NCI-H524 treated with DMSO at 0.1 percent for 48 hours (cell line): ENCODE measurements at places on chromosomes 5 and 9.

- DNase-seq: no peak
Measured at GRCh38 chr5:158326256-158326655, 467.3 kb upstream of the CLINT1 start.

- DNase-seq: no peak
Measured at GRCh38 chr9:89171693-89172092, 6.9 kb downstream of the SHC3 start.

DNA sequence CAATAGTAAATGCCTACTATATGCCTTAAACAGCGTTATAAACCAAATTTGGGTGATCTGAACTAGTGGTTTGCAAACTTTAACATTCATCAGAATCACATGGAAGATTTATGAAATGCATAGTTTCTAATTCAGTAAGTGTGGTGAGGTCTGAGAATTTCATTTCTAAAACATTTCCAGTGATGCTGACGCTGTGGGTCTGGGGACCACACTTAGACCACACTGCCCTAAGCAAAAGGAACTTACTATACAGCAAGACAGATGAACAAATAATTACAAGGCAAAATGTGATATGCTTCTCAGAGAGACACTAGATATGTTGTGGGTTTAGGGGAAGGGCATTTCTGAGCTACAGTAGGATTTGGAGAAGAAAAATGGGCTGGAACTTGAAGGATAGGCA lies 72.6 kb downstream of the OXCT1 start:
- no peak for DNase-seq

DNA sequence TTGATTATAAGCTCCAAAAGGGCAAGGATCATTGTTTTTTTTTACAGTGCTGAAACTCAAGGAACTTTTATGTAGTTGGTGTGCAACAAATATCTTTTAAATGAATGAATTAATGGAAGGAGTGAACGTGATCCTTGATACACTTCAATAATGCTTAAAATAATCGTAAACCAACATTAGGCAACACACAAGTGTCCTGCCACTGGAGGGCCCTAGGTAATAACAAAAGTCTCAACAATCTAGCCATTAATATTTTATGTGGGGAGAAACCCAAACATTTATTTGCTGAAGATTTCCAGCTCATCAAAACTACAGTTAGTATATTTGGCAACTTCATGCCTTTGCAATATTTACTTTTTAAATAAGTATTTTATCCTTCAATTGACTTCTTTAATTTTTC lies 309.0 kb upstream of the FBXL7 start:
- no peak for DNase-seq

GRCh38 chr5:170278611-170279458 lies 18.7 kb downstream of the LCP2 start:
- DNase-seq: no peak

DNA sequence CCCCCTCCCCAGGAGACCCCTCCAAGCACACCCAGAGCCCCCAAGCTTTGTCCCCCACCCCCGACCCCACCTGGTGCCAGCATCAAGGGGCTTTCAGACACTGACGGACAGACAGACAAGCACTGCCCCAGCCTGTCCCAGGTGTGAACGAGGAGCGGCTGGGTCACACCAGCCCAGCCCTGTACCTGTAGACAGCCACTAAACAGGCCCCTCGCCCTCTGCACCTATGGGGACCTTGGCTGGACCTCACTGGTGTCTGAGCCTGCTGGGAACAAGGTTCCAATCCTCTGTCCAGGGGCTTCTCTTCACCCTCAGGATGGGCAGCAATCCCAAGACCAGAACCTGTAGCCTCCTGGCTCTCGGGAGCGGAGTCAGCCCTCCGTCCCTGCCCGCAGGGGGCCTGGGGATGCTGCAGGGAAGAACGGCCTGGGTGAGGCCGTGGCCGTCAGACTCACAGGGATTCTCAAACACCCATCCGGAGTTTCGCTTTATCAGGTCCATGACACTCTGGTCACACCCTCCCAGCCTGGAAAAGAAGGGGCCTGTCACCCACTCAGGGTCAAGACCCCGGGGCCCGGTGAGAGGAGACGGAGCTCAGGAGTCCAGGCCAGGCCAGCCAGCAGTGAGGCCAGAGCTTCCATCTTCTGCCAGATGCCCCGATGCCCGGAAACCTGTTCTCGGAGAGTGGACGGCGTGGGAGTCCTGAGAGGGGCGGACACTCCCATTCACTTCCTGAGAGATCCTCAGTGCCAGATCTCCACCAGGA lies 2.8 kb downstream of the LCN6 start:
- DNase-seq: no peak

DNA sequence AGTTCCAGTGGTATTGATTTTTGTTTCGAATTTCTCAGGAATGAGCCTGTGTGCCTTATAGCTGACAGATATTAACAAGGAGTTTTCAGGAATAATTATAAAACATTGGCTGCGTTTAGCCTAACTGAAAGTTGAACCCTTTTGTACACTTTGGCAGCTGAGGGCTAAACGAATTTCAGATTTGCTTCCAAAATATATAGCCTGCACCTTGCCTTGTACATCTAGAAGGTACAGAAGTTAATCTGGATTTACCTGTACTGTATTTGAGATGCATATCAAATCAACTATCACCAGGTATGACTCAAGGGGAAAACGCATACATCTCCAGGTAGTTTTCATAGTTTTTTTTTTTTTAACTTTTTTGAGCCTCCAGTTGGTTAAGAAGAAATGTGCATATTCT lies 1.9 kb upstream of the MSX2 start:
- DNase-seq: no peak

GRCh38 chr9:114163517-114163951 lies 8.2 kb downstream of the COL27A1 start:
- no peak for DNase-seq

DNA sequence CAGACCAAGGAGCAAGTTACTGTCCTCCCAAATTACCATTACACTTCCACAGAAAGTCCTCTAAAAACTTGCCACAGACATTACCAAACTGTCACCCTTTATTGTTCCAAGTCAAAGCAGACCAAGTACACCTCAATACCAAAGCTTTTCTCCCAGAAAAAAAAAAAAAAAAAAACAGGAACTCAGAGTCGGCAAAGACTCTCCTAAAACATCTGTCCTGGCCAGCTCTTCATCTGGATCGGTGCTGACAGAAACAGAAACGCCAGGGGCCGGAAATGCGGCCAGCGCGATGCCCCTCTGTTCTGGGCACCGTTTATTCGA lies 718 bp downstream of the DEPDC1B start:
- DNase-seq: no peak

DNA sequence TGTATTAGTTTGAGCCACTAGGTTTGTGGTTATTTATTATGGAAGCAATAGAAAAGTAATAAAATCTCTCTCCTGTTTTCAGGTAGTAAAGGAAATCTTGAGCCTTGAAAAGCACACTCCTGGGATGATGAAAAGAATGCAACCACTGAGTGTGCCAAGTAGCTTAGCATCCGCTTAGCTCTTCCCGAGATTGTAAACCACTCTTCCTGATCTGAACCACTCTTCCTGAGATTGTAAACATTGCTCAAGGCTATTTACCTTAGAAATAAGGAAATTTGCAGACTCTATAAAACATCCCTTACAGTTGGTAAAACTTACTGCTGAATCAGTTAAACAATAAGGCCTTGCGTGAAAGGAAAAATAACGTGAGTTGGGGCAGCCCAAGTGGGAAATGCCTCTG lies 17.4 kb upstream of the IL33 start:
- no peak for DNase-seq

- DNase-seq: no peak
Measured at GRCh38 chr5:113293975-113294310, 140.8 kb downstream of the TSSK1B start.

DNA sequence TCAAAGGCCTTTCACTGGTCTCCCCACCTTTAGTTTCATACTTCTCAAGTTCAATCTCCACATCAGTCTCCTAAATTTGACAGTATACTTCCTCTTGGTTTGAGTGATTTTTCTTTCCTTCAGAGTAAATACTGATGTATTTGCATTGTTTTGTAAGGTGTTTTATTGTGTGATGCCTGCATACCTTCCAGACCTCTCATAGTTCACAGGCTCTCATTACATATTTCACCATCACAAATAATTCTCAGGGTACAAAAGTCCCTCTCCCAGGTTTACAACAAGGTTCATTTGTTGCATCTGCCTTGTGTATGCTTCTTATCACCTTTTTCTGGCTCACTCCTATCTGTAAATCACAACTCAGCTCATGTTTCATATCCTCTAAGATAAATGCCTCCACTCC lies 22.2 kb upstream of the TUSC1 start:
- DNase-seq: no peak

GRCh38 chr5:143892271-143892670 lies 80.3 kb downstream of the HMHB1 start:
- DNase-seq: no peak

- no peak for DNase-seq
Measured at GRCh38 chr5:16884595-16884994, 51.5 kb downstream of the MYO10 start.

DNA sequence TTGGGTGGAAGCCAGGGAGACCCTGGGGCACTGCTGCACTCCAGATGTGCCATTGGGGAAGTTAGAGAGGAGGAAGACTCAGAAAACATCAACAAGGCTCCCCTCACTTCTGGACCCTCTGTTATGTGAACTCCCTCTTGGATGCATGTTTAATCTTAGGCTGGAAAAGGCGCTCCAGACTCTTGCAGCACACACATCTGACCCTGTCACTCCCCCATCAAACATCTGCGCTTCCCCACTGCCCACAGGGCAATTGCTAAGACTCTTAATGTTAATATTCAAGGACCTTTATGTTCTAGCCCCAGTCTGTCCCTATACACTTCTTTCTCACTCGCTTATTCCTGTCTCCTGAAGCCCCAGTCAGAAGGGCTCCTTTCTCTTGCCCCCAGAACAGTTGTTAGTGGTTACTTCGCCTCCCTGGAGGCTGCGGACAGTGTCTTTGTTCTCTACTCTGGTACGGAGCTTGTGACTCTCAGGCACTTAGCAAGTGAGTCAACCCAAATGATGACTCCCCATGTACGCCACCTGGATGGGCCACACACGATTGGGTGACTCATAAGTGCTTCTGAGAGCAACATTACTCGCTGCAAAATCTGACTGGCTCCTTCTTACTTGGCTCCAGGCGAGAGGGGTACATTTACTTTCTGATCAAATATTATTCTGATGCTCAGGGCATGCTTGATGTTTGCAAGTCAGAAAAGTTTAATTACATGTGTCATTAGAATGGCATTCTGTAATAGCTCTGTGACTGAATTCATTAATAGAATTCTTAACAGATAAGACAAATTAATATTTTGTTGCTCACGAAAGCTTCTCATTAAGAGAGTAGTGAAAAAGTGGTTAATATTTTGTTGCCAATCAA lies 193.6 kb downstream of the HSPA4 start:
- DNase-seq: no peak

DNA sequence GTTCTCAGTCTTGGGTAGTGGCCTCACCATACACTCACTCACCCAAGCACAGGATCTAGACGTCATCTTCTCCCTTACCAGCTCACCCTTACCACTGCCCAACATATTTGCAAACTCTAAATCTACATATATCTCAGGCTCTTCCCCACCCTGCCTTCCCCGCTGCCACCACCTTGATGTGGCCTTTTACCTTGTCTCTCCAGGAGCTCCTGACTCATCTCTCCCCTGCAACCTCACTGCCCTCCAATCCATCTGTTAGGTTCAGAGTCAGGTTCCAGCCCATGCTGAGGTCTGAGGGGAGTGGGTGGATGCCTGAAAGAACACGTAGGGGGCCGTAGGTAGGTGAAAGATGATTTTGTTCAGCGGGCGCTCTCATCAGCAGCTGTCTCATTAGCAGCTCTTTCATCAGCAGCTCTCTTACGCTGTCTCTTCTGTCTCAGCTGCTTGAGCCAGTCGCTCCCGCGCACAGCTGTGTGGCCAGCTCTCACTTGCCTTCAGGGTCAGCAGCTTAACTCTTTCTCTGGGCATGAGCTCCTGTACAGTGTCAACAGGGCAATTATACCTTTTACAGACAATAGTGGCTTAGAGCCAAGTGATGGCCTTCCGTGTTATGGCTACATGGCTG lies 23.1 kb upstream of the CKMT2 start:
- peak; percentile 68 for DNase-seq

GRCh38 chr9:19618816-19619215 lies 170.0 kb downstream of the SLC24A2 start:
- no peak for DNase-seq

GRCh38 chr5:34526682-34527305 lies 129.3 kb upstream of the RAI14 start:
- no peak for DNase-seq

GRCh38 chr9:3700772-3701171 lies 175.0 kb upstream of the RFX3 start:
- no peak for DNase-seq

DNA sequence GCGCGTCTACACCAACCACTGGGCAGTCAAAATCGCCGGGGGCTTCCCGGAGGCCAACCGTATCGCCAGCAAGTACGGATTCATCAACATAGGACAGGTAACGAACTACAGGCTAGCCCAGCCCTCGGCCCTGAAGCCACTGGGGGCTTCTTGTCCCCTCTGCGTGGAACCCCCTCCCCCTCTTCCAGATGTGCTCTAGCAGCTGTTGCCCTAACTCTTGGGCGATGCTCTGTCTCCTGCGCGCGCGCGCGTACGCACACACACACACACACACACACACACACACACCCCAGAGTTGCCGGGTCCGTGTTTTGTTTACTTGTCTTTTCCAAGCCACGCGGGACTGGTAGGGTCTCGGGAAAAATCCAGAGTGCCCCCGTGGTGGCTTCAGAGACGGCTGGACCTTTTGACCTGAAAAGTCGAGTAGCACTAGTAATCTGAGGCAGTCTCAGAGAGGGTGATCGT lies 836 bp downstream of the PCSK5 start:
- no peak for DNase-seq

- DNase-seq: no peak
Measured at GRCh38 chr5:83340511-83340918, 131.0 kb upstream of the VCAN start.

DNA sequence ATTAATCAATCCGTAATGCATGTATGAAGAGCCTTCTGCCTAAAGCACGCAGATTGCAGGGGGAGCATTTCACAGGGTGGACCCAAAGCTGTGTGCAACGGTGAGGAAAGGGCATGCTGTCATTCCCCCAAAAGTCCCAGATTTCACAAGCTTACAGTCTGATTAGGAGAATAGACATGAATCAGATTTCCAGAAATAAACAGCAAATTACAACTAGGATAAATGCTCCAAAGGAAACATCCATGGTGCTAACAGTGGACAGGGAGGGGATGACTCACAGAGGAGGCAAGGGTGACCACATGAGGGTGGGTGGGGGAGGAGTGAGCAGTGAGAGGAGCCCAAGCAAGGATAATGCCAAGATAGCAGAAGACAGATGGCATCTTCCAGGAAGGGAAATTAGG lies 258.4 kb upstream of the TAS2R1 start:
- no peak for DNase-seq
